ENCODE measurements at places on chromosomes 7 and 10.

GRCh38 chr7:150430465-150431085 is 19.9 kb upstream of the GIMAP8 start:
- DNase-seq = no peak

DNA sequence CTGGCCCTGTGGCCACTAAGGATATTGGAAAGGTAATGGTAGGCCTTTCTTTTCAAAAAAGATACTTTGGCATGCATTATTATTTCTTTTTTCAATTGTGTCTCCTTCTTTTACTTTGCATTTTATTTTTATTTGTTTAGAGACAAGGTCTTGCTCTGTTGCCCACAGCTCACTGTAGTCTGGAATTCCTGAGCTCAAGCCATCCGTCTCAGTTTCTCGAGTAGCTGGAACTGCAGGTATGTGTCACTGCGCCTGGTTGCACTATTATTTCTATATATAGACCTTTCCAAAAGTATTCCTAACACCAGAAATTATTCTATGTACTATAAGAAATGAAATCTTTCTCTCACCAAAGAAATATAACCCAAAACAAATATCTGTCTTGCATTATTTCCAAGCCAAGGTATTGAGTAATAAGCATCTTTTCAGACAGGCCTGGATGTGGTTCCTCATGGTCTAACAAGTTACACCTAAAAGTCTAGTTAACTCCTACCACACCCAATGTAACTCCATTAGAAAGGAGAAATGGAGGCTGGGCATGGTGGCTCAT is 500.8 kb upstream of the ANKRD30A start:
- no peak for DNase-seq

GRCh38 chr10:113058523-113059370 is 108.7 kb downstream of the TCF7L2 start:
- DNase-seq = no peak

GRCh38 chr10:35641676-35642034 is 441 bp downstream of the FZD8 start:
- DNase-seq = no peak

- DNase-seq = no peak
These were observed 3.9 kb downstream of the MICALL2 start for GRCh38 chr7:1455241-1455939.

DNA sequence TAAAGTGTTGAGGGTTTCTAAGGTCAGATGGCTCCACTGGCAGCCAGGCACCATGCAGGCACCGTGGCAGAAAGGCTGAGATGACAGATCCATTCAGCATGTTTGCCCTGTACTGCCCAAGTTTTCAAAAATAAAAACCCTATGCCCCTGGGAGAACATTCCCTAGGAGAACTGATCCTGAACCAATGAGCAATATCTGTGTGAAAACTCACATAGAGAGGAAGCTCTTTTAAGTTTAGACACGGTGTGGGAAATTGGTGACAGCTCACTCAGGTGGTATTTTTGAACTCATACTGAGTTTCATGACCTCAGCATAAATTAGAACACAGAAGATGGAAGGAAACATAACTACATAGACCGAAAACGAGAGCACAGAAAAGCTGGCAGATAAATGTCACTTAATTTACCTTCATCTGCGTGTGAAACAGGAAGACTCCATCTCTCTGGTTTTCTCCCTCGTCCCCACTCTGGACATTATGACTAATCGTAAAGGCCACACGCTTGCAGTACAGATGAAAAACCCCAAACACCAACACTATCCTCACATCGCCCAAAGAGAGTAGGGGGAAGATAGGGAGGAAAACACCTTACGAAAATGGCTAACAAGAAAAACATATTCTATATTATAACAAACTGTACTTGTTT is 127.8 kb downstream of the ICA1 start:
- no peak for DNase-seq

All from stimulated activated CD4-positive, alpha-beta T cell treated with anti-CD3 and anti-CD28 coated beads, Interleukin-1b, Interleukin-23, amount 100 ng/mL, for 24 hours (primary cell).